Epithelial cell of prostate (primary cell): ENCODE measurements at places on chromosomes 11 and 22.

DNA sequence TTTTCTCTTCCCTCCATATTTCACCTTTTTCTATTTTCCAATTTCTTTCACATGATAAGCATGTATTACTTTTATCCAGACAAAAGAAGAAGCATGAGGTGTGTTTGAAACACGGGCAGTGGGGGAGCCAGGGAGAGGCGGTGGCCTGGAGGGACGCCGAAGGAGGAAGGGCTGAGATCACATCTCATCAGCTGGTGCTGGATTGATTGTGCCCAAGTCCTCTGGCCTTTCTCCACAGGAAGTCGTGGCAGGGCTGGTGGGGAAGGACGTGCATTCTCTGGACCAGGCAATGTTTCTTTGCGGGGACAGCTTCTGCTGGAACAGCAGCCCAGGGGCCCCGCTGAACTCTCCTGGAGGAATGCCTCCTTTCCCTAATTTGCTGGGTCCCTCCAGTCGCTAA, 82.9 kb downstream of the MIAT start:
- DNase-seq = no peak

DNA sequence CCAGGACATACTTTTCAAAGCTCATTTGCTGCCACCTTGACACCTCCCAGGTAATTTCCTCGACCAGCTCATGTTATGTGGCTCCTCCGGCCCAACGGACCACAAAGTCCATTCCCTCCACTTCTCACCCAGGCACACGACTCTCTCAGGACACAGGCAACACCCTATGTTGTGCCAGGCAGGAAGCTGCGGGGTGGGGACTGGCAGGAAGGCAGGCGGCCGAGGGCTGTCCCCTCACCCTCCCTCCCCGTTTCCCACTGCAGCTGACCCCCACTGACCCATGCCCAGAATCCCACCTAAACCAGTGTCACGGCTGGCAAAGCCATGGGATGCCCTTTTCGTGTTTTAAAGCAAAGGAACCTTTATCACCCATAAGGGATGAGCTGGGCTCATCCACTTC, 20.8 kb downstream of the CELSR1 start:
- no peak for DNase-seq

DNA sequence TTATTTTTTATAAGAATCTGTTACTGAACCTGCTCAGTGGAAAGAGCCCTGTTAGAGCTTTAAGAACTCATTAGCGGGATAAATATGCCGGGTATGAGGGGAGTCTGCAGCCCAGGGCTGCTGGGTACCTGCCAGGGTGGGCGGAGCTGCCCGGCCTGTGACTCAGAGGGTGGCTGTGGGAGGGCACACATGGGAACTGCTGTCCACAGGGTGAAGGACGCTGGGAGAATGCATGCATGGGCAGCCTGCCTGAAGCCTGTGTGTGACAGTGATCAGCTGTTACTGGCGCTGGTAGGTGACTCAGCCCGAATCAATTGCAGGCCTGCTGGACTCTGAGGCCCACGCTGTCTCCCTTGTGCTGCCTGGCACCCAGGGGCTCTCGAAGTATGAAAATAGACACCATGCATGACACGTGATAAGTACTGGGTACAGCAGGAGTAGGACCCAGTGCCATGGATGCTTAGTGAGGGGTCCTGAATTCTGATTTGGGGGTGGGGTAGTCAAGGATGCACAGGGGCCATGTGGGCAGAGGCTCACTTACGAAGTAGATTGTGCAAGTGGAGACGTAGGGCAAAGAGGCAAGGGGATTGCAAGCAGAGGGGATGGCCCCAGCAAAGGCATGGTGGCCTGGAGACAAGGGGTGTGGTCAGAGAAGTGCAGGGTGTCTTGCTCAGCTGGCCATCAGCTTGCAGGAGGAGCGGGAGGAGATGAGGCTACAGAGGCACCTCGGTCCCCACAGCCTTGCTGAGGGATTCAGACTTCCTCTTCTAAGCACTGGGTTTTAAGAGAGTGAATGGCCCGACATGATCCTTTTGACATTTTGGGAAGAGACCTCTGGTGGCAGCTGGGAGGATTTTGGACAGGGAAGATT, 36.5 kb downstream of the GRIK4 start:
- DNase-seq = peak; percentile 40

DNA sequence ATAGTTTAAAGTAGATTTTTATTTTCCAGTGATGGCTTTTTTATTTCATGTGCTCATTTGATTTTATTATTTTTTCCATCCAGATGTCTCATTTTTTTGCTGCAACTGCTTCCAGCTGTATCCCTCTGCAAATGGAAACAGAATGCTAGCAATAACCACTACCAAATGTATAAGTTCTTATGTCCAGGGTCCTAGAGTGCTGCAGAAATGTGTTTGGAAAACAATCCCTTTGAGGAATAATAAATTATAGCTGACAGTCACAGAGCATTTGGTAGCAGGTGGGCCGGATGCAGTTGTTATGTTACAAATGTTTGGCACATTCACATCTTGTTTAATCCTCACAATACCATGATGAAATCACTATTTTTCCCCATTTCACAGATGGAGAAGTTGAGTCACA, 300.7 kb upstream of the PDGFD start:
- no peak for DNase-seq

DNA sequence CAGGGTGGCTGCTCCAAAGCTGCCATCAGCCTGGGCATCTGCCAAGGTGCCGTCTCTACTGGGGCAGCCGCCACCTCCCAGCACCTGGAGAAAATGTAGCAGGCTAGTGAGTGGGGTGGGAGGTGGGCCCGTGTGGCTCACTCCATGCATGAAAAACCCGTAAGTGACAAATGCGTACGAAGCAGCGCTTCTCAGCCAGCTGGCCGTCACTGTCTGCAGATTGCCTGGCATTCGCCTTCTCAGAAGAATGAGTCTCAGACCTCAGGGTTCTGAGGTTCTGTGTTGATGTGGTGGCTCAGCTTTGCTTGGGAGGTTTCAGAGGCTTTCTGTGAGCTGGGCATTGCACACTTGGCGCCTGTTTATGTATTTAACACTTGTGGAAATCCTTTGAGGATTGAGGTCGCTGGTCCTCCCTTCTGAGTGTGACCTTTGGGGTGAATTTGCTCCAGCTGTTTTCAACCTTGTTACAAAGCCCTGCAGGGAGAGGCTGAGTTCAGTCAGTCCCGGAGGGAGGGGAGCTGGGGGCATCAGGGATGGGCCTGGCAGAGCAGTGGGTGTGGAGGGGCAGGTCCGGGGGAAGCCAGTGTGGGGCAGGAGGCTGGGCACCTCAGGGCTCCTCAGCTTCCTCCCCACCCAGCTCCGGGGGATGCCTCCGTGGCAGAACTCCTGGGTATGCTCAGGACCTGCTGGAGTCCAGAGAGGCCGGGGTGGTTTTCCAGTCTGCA, 977.0 kb downstream of the TBC1D22A start:
- no peak for DNase-seq

DNA sequence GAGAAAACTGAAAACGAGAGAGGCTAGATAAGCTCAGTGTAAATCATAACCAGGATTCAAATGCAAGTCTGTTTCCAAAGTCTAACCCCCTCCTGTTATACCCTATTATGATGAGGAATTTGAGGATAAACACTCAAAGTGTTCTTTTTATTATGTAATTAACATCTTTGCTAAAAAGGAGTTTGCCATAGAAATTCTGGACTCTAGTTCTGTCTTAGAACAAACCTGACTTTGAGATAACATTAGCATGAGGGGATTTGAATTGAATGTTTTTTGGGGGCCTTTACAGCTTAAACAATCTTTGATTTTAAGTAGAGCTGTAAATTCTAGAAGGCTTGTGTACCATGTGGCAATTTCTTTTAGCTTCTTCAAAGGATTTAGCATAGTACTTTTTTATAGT, 9.5 kb downstream of the C11orf54 start:
- no peak for DNase-seq

- no peak for DNase-seq
Observed at GRCh38 chr11:108216988-108217387, 5.5 kb downstream of the NPAT start.

DNA sequence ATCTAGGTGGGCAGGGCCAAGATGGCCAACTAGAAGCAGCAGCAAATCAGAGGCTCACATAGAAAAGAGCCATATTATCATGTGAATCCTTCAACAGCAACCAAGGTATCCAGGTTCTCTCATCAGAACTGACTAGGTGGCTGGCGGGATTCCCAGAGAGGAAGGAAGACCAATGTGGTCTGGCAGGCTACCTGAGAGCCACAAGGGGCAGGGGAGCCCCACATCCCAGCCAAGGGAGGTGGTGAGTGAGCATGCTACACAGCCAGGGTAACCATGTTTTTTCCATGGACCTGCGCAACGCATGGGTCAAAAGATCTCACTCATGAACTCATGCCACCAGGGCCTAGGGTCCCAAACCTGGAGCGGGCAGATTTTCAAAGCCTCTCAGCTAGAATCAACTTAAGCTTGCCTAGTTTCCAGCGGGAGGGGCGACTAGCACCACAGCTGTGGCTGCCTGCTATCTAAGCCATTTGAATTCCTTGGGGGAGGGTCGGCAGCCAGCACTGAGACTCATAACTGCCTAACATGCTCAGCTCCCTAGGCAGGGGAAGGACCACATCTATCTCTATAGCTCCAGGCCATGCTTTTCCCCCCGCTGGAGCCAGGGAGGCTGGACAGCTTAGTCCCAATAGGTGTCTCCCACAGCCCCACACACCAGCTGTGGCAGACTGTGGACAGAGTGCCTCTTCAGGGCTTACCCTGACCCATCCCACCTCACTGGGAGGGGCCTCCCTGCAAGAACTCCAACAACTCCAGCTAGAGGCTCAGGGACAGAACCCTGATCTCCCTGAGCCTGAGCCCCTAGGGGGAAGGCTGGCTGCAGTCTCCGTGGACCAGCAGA, 28.7 kb upstream of the CASP12 start:
- DNase-seq = no peak

GRCh38 chr11:78655561-78655960, 80.9 kb upstream of the NARS2 start:
- DNase-seq = no peak

DNA sequence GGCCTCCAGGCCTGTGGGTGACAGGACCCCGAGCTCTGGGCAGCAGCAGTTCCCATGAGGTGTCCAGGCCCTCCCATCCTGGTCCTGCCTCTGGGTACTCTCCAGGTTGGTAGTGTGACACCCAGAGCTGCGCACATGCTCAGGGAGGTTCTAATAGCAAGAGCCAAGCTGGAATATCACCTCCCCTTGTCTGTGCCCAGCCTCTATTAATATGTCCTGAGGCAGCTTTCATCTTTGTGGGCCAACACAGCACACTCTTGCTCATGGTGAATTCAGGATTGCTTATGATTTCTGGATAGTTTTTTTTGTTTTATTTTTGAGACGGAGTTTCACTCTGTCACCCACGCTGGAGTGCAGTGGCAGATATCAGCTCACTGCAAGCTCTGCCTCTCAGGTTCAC, 3.3 kb downstream of the P2RX6 start:
- DNase-seq = no peak

GRCh38 chr11:86724137-86724536, 51.7 kb upstream of the ME3 start:
- DNase-seq = peak; percentile 60

- DNase-seq = no peak
Observed at GRCh38 chr11:104394508-104394907, 230.6 kb upstream of the PDGFD start.
